Metanephros (tissue), 2 donors: ENCODE measurements at places on chromosomes 6 and 20. TPM values are rescaled to one million over a fixed set of nuclear protein-coding genes. Genes with fewer than 3 reads are reported as not detected.

Gene DZANK1
- total RNA-seq, result 5.4 TPM

Gene SYTL3
- total RNA-seq, result 4.4 TPM

Gene PTK7
- 252 TPM for total RNA-seq

Gene ID1
- 748 TPM for total RNA-seq

Gene MPC1
- 68.9 TPM for total RNA-seq

Gene TREM2
- total RNA-seq, result 0.99 TPM

Gene ZNF512B
- total RNA-seq, result 18.3 TPM

Gene RRAGD
- 57.9 TPM for total RNA-seq

Gene HLA-DRB5
- 1.8 TPM for total RNA-seq

Gene FOXQ1
- 7.4 TPM for total RNA-seq

Gene VNN1
- total RNA-seq, result 0.35 TPM

Gene BPIFB1
- not detected for total RNA-seq

Gene PKIB
- 2.3 TPM for total RNA-seq

Gene CYP24A1
- total RNA-seq, result 3.3 TPM

Gene OOEP
- not detected for total RNA-seq

Gene RIPPLY2
- not detected for total RNA-seq

Gene GSTA3
- not detected for total RNA-seq

Gene KCNQ5
- 2.0 TPM for total RNA-seq

Gene SLC25A27
- total RNA-seq, result 31.8 TPM

Gene TGM3
- total RNA-seq, result 0.70 TPM

Gene HLA-DOA
- 11.0 TPM for total RNA-seq

Gene KHDC1L
- total RNA-seq, result not detected

Gene RAD21L1
- total RNA-seq, result not detected

Gene RFX6
- total RNA-seq, result not detected

Gene GPX5
- not detected for total RNA-seq

Gene IFNGR1
- total RNA-seq, result 63.4 TPM

Gene PLAGL2
- total RNA-seq, result 6.2 TPM

Gene RSPH4A
- total RNA-seq, result 1.9 TPM

Gene CHRNA4
- total RNA-seq, result 13.1 TPM

Gene EFCAB8
- not detected for total RNA-seq

Gene MAS1
- total RNA-seq, result not detected

Gene SLC13A3
- total RNA-seq, result 13.5 TPM

Gene EIF6
- total RNA-seq, result 103 TPM

Gene SAMD5
- total RNA-seq, result 12.5 TPM

Gene SLC16A10
- 37.0 TPM for total RNA-seq

Gene CGA
- total RNA-seq, result 0.35 TPM

Gene MATN4
- 0.99 TPM for total RNA-seq
